ENCODE measurements at places on chromosomes 6 and 20.

- DNase-seq, result no peak
Observed at GRCh38 chr20:52817511-52817910, 154.6 kb upstream of the TSHZ2 start.

- DNase-seq, result peak; percentile 66
Observed at GRCh38 chr20:51385646-51386530, 156.6 kb downstream of the NFATC2 start.

DNA sequence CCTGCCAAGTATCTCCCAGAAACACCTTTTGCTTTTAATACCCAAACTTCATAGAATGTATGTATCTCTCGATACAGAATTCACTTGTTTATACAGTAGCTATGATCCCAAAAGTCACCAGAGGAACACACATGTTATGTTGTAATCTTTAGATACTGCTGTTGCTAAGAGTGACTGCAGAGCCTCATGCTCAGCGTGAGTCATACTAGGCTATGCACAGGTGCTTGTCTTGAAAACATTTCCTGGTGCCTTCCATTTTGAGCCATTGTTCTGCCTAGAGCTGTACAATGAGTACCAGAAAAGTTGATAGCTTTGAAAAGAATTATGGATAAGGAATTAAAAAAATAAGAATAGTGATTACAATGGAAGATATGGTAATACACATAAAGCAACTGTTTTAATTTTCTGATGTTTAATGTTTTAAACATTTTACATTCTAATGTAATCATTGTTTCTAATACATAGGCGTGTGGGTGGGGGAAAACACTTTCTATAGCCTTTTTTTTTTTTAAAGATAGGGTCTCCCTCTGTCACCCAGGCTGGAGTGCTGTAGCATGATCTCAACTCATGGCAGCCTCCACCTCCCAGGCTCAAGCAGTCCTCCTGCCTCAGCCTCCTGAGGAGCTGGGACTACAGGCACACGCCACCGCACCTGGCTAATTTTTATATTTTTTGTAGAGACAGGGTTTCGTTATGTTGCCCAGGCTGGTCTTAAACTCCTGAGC is 79.4 kb downstream of the CD24 start:
- DNase-seq, result no peak

DNA sequence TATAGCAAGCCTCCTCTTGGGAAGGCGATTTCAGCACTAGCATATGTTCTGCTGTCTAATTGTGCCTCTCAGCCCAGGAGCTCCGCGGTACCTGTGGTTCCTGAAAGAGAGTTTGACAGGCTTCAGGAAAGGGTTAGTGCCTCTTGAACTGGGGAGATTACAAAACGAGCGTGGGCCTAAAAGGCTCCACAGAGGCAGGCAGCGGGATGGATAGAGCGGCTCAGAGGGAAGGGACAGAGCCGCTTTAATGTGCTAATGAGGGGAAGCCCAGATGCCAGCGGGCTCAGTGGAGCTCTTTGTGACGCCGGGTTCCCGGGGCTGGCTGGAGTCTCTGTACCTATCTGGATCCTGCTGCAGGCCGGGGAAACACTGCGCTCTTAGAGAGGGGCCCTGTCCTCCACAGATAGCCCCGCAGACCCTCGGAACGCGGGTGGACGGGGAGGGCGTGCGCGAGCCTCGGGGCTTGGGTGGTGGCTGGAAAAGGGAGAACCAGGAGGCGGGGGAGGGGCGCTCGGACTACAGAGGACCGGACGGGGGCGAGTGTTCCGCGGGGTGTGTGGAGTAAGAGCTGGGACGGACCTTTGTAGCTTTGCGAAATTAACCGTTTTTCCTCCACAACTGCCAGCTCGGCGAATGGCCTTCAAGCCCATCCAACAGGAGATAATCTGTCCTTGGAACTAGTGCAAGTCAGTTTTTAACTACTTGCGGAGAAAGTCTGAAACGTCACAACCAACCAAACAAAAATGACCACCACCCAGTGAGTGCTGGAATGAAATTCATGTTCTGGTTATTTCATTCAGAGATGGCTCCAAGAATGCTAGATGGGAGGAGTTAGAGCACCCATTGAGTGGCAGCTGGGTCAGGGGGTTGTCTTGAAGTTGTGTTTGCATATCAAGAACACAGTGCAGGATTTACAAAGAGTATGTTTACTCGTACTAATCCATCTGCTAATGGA is 13.0 kb downstream of the SLC35F1 start:
- no peak for DNase-seq

DNA sequence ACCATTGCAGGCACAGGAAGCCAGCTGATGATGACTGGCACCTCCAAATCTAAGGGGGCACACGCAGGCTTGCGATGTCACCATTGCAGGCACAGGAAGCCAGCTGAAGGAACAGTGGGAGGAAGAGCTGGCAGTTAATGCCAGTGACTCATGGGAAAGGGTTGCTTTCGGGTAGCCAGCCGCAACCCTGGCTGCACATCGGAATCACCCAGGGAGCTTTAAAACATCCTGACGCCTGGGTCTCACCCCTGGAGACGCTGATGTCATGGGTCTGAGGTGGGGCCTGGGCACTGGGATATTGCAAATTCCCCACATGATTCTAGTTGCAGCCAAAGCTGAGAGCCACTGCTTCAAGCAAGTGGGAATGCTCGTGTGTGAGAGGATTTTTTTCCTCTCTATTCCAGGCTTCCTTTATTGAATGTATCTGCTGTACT is 16.1 kb upstream of the CCN6 start:
- no peak for DNase-seq

- DNase-seq, result no peak
Observed at GRCh38 chr6:87917886-87918285, 129.8 kb upstream of the SPACA1 start.

DNA sequence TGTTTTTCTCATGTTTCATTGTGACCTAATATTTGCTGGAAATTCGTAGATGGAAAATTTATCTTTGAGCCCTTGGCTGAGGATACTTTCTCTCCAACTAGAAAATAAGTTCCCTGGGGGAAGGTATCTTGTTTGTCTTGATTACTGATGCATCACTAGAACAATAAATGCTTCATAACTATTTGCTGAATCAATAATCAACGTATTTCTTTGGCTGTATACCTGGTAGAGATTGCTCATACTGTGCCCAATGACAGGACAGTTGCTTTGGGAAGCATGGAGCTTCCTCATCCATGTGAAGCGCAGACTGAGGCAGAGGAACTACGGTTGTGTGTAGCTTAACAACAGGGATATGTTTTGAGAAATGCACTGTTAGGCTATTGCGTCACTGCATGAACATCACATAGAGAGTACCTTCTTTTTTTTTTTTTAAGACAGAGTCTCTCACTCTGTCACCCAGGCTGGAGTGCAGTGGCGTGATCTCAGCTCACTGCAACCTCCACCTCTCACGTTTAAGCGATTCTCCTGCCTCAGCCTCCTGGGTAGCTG is 34.2 kb upstream of the RPN2 start:
- DNase-seq, result no peak

DNA sequence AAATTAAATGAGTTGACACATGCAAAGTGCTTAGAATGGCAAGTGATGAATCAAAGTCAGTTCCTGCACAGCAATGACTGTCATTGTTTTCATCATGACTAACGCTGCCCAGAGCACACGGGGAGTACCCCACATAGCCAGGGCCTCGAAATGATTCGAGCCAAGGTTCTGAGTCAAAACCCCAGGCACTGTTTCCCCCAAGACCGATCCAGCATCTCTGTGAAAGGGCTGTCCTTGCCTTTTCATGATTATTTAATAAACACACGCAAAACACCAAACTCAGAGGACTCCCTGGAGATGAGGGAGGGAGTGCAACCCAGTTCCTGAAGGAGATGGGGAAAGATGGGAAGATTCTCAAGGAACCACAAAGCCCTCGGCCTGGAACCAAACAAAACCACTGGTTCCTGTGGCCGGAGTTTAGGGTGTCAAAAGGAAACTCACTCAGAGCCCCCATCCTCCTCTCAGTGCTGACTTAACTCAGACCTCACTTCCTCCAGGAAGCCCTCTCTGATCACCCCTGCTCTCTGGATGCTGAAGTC is 3.8 kb downstream of the PREX1 start:
- DNase-seq, result peak; percentile 80

- DNase-seq, result peak; percentile 63
Observed at GRCh38 chr20:17613328-17614175, 43.7 kb downstream of the DSTN start.

DNA sequence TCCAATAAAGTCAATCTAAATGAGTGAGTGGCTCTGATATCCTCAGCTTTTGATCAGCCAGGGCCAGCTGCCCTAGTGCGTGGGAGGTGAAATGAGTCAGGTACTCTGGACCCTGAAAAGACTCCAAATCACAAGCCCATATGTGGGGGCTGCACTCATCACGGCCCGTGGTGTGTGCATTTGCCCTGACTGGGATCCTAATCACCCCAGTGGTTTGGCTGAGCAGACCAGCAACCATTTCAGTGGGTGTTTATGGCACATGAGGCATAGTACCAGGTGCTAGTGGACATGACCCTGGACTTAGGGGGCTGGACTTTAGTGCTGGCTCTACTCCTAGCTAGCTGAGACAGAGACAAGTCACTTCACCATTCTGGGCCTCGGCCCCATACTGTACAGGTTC is 39.4 kb downstream of the SCML4 start:
- DNase-seq, result no peak

- no peak for DNase-seq
Observed at GRCh38 chr6:3220366-3220765, 7.1 kb downstream of the TUBB2B start.

GRCh38 chr6:5135788-5136376 is 50.7 kb downstream of the PPP1R3G start:
- DNase-seq, result no peak

GRCh38 chr6:159762681-159763293 is 942 bp downstream of the ACAT2 start:
- DNase-seq, result no peak

GRCh38 chr20:64223526-64224067 is 32.0 kb upstream of the PCMTD2 start:
- DNase-seq, result no peak

DNA sequence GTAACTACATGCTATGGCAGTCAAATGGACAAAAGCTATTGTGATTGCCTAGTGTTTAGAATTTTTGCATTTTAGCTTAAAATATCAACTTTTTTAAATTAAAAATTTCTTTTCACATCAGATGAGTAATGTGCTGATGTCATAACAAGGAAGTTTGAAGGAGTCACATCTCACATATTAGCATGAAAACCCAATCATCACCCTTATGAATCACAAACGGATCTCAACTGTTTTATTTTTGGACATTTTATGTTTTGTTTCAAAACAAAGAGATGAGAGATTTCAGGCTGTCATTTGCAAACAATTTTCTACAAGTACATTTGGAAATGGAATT is 53.6 kb upstream of the TRERF1 start:
- DNase-seq, result no peak

- no peak for DNase-seq
Observed at GRCh38 chr6:14474816-14475215, 357.2 kb downstream of the CD83 start.

GRCh38 chr6:35719404-35719829 is 17.4 kb upstream of the ARMC12 start:
- DNase-seq, result no peak

- DNase-seq, result no peak
Observed at GRCh38 chr6:165390475-165390874, 81.1 kb upstream of the C6orf118 start.

DNA sequence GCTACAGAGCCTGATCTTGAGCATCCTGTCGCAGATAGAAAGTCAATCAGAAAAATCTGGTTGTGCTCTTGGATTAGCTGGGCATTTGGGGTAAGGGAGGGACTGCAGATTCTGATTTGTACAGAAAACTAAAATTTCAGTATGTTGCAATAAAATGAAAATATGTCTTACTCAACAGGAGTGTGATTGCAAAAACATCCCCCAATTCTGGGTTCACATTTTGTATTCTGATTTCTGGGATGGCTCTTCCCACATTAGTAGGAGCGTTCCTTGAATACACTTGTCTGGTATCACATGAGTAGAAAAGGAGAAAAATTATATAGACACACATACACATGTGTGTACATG is 40.5 kb downstream of the PANK2 start:
- no peak for DNase-seq

GRCh38 chr6:1538810-1539478 is 70.8 kb upstream of the FOXC1 start:
- no peak for DNase-seq

GRCh38 chr6:163085861-163086623 is 328.5 kb upstream of the QKI start:
- DNase-seq, result no peak

GRCh38 chr20:47502271-47503239 is 868 bp downstream of the NCOA3 start:
- DNase-seq, result no peak

- peak; percentile 83 for DNase-seq
Observed at GRCh38 chr6:41895300-41896233, at the start of gene USP49. TSS of gene USP49 (minus strand) at chr6:41895375. CDS start at chr6:41806983, 88,392 bp downstream.

- no peak for DNase-seq
Observed at GRCh38 chr6:40891686-40892085, 147.3 kb downstream of the UNC5CL start.

DNA sequence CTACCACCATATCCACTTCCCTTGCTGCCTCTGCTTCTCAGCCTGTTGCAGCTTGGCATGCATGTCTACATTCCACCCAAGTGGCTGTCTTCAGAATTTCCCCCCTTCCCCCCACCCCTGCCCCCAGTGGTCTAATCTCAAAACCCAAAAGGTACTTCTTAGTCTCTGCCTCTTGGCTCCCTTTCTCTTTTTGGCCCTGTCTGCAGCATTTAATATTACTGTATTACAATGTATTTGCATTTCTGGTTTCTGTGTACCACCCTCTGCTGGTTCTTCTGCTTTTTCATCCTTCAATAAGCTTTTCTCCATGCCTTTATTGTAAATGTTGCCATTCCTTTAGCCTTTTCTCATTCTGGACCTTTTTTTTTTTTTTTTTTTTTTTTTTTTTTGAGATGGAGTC is 43.0 kb downstream of the RPRD1B start:
- no peak for DNase-seq

- peak; percentile 87 for DNase-seq
Observed at GRCh38 chr20:64025826-64026412, 10.1 kb upstream of the C20orf204 start.

- no peak for DNase-seq
Observed at GRCh38 chr6:10479939-10480700, 41.0 kb upstream of the GCNT2 start.

DNA sequence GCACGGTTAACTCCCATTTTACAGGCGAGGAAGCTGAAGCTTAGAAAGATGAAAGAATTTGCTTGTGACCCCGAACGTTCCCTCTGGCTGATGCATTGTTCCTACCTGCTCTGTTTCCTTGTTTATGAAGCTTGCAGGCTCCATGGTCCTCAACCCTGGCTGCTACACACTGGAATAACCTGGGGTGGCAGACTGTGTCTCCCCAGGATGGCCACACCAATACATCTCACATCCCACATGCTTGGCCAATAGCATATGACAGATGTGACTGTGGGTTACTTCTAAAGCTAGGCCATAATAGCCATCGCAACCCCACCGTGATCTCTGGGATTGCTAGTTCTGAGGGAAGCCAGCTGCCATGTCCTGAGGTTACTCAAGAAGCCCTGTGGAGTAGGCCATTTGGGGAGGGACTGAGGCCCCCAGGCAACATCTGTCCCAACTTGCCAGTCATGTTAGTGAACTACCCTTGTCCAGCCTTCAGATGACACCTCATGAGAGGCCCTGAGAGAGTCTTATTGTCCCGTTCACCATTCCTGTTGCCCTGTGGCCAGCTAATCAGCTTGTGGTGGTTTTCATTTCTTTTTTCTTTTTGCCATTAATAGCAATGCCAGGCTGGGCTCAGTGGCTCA is 6.7 kb upstream of the FAM110A start:
- DNase-seq, result no peak

GRCh38 chr20:32609111-32609773 is 24.1 kb upstream of the NOL4L start:
- peak; percentile 83 for DNase-seq

Measured in RWPE2 (cell line).